Ecto neural progenitor cell (in vitro differentiated cells): ENCODE measurements at places on chromosomes 4 and X.

GRCh38 chrX:13940671-13941070, 89.0 kb downstream of the GEMIN8 start:
- DNase-seq = no peak

GRCh38 chr4:138138774-138139173, 103.4 kb downstream of the SLC7A11 start:
- DNase-seq = no peak

DNA sequence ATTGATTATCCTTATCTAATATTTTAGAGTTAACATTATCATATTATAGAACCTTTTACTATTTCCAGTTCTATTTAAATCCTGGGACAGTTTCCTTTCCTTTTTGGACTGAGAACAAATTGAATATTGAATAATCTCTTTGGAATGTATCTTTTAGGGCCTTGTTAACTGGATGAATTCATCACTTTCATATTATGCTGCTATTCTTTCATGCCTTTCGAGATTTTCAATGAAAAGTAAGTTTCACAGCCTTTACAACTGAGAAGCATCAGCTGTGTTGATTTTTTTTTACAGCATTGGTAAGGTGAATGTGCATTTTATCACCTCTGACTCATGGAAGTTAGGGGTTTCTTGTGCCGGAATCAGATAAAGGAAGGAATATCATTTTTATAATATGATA, 39.6 kb downstream of the PDLIM5 start:
- no peak for DNase-seq

GRCh38 chr4:174989791-174990190, 71.6 kb downstream of the ADAM29 start:
- no peak for DNase-seq

DNA sequence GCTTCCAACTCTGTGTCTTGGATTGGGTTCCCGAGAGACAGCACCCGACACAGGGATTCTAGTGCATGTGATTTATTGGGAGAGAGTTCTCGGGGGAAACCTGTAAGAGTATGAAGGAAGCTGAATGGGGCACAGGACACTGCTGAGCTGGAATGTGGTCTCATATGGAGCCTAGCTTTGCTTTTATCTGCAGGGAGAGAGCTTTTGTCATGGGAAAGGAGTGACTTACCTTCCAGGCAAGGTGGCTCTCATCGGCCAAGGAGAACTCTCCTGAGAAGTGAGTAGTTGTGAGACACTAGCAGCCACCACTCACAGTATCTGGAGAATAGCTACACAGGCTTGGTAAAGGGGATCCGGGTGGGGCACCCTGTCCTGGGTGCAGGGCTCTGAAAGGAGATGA, 124.5 kb downstream of the NHS start:
- DNase-seq = no peak

DNA sequence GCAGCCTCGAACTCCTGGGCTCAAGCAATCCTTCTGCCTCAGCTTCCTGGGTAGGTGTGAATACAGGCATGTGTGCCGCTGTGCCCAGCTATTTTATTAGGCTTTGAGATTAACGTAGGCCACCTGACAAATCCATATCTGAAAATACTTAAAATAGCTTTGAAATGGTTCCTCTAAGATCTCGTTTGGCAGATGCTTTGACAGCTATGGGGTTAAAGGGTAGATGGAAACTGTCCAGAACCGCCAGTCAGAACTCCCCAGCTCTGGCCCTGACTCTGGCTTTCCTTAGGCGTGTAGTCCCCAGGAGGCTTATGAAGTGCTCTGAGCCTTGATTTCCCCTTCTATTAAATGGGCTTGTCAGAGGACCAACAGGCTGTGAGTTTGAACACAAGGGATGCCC, 32.8 kb upstream of the STIM2 start:
- DNase-seq = no peak

DNA sequence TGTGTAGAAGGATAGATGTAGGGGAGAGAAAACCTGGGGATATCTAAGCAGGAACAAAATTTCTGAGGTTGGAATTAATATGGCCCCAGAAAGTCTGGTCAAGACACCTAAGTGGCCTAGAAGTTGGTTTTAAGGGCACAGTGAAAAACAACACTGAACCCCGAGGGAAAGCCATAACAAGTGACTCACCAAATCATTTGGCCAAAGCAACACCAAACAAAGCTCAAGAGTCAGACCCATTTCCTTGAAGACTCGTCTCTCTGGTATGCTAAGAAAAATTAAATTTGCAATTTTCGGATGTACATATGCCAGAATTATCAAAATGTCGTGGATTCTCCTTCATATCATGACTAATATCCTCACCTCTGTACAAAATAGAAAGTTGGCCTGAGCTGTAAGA, 162.9 kb downstream of the SMIM20 start:
- DNase-seq = no peak

GRCh38 chr4:56229947-56230346, 157.3 kb downstream of the AASDH start:
- no peak for DNase-seq
